Brain pericyte (primary cell): ENCODE measurements at places on chromosomes 5 and 9.

- DNase-seq: no peak
Observed at GRCh38 chr5:105638437-105638836, 2032.3 kb downstream of the EFNA5 start.

DNA sequence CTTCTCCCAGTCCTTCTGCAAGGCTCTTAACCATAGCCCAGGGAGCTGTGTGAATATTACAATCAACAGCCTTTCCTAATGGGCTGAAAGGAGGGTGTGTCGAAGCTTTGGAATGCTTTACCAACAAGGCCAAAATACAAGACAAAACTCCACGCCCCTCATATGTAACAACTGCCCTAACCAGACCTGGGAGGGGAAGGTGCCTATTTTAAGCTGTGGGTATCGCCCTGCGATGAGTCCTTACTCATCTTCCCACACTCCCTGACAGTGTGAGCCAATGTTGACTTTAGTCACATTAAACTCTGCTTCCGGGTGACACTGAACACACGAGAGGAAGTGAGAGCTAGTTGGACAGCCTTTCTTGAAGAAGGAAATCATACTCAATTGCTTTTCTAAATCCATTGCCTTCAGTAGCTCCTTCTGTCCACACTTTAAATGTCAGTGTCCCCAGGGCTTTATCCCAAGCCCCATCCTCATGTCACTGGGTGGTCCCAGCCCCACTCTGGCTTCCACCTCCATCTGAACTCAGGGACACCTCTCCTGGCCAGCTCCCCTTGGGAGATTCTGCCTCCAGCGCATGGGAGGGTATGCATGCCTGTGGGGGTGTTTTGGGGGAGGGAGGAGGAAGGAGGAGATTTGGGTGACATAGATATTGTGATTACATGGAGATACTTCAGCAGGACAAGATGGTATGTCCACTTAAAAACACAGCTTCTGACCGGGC, 6.5 kb upstream of the TBC1D9B start:
- DNase-seq: no peak

- DNase-seq: no peak
Observed at GRCh38 chr9:28127101-28127500, 553.8 kb upstream of the C9orf72 start.

- DNase-seq: no peak
Observed at GRCh38 chr5:178145965-178146820, 7.5 kb downstream of the NHP2 start.

DNA sequence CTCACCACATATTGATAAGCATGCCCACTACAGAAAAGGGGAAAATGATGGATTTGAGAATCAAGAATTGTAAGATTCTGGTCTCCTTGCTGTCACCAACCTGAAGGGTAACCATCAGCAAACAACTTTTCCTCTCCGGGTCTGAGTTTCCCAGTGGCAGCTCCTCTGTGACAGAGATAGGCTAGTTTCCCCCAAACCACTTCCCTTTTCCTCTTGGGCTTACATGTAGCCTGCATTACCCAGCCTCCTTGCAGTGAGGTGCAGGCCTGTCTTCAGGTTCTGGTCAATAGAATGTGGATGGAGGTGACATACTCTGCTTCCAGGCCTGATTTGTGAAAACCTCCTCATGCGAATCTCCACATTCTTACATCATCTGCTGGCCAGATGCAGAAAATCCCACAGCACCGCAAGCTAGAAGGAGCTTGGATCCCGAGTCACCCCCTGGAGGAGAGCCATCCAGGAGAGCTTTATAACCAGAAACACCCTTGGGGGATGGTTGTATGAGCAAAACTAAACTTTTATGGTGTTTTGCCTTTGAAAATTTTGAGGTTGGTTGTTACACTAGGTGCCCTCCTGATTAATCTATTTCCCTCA, 206.1 kb downstream of the RGS3 start:
- DNase-seq: no peak

GRCh38 chr5:80516826-80517225, 28.9 kb downstream of the FAM151B start:
- no peak for DNase-seq

- DNase-seq: no peak
Observed at GRCh38 chr5:68071282-68071632, 144.3 kb upstream of the PIK3R1 start.

DNA sequence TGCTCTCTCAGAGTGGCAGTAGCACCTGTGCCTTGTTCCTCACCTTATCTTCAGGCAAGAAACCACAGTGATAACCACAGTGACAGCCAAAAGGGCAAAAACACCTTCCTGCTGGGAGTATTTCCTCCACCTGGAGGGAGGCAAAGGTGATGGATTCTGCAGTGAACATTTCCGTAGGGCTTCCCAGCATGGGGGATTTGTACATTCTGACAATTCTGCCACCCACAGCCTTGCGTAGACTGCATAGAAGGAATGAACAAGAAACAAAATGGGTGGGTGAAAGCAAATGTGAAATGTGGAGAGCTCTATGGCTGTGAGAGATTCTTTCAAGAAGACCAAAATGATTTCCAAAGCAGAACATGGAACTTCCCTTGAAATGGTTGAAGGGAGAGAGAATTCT, 111.4 kb downstream of the ZNF462 start:
- DNase-seq: no peak

DNA sequence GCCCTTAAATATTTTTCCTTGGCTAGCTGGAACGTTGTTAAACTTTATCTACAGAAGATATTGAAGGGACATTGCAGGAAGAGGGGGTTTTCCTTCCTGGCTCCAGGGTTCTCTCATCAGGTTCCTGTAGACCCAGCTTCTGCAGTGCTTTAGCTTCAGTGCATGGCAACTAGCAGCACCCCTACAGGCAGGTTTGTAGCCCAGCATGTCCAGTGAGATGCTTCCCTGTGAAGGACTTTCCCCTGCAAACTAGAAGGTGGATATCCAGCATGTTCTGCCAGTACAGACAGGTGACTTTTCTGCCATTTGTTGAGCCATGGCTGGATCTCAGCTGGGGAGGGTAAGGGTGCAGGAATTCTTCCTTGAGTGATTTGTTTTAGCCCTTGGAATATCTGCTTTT, 10.4 kb downstream of the CCL28 start:
- DNase-seq: no peak

DNA sequence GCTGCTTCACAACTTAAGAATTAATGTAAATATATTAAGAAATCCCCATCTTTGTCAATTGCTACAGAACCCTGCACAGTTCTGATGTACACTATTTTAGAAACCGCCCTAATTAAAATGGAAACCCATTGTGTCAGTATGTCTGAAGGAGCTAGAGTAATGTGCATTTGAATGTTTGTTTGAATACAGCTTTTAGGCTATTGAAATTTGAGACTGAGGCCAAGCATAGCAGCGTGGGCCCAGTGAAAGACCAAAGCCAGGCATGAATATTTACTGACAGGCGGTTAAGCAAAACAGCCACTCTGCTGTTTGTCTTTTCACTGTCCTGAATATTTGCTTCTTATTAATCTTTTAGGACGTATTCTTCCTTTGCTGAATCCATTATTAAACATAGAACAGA, 252.3 kb downstream of the IZUMO3 start:
- DNase-seq: no peak

DNA sequence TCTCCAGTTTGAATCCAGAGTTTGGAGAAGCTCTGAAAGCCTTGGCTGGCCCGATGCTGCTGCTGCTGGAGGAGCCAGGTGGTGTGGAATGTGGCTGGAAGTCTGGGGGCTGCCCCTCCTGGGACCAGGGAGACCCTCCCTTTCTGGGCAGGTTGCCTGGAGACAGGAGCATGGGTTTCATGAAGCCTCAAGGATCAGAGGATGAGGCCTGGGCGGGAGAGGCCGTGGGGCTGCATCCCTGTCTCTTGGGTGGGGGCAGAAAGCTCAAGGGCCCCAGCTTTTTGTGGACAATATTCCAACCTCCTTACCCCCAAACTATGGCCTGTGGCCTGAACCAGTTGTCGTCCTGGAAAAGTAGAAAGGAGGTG, 10.1 kb downstream of the FGF18 start:
- DNase-seq: no peak

DNA sequence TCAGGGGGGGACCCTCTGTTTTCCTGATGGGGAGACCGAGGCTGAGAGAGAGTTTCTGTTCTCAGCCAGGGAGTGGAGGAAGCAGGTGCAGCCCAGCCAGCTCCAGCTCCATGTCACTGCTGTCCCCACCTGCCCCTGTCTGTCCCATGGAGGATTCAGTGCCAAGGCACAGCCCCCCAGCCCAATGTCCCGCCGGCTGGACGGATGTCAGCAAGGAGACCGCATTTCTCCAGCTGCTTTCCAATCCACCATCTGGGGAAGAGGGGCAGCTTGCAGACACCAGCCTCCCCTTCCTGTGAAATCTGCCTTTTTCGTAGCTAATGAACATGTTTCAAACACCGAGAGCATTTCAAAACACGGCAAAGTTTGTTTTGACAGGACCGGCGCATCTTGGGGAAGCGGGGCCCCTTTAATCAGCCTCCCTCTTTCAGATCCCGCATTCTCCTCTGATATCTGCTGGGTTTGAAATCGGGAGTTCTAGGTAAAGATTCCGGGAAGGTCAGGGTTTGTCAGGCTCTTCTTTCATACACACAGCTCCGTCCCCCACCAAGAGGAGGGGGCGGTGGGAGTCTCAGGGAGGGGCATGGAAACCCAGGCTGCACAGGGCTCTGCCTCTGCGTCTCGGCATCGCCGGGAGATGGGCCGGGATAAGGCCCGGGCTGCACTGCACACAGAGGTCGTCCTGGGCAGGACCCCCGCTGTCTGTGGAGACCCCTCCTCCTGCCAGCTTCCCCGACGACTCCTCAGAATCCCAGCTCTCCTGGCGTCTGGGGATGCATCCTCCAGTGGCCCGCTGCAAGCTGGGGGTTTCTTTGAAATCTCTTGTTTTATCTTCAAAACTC, 74.8 kb downstream of the NEK6 start:
- no peak for DNase-seq

DNA sequence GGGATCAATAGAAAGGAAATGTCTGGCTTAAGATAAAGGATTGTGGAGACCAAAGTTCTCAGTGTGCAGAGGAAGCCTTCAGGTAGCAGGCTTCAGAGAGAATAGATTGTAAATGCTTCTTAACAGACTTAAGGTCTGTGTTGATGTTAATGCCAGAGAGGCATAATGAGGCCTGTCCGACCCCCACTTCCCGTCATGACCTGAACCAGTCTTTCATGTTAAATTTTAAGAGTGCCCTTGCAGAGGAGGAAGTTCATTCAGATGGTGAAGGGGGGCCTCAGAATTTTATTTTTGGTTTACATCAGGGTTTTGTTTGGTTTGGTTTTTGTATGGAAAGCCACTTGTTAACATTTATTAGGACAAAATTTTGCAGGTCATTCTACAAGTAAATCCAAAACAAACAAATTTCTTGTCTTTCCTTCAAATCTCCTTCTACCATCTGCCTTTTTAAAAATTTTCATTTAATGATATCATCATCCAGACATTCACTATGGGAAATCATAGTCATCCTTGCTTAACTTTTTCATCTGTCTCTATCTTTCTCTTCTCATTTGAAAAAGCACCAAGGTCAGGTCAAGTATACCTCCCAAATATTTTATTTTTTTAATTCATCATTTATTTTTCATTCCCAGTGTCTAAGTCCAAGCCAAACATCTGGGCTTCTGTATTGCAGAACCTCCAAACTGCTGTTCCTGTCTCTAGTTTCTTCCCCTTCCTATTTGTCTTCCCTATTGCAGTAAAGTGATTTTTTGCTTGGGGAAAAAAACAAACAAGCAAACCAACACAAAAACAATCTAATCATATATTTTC, 6.9 kb upstream of the ABCA1 start:
- no peak for DNase-seq
